ENCODE measurements at places on chromosomes 13 and 19. TPM values are rescaled to one million over a fixed set of nuclear protein-coding genes. Genes with fewer than 3 reads are reported as not detected.

TNFSF9 gene
- 0.27 TPM for total RNA-seq

FCHO1 gene
- 8.9 TPM for total RNA-seq

CD22 gene
- 1.4 TPM for total RNA-seq

C13orf42 gene
- not detected for total RNA-seq

SLITRK6 gene
- total RNA-seq = not detected

MAST3 gene
- total RNA-seq = 18.7 TPM

ZNF563 gene
- total RNA-seq = 7.9 TPM

ZNF527 gene
- 3.8 TPM for total RNA-seq

NAPA gene
- total RNA-seq = 147 TPM

CD209 gene
- 6.8 TPM for total RNA-seq

SPACA7 gene
- not detected for total RNA-seq

ZNF432 gene
- 8.9 TPM for total RNA-seq

ZNF433 gene
- total RNA-seq = 6.6 TPM

COL5A3 gene
- 11.1 TPM for total RNA-seq

DNA sequence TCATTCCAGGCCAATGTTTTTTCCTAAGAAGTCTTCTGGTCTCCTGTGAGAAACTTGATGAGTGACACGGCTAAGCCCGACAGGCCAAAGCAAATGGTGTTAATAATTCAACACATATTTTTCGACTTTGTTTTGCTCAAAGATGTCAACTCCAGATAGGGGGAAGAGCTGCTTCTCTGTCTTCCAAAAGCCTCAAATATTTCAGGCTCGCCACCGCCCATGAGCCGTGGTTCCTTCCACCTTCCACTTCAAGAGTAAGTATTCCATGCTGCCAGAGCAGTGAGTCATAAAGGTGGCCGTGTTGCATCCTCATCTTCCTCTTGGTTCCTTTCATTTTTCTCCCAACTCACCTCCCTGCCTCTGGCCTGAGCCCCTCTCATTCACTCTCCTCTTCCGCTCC is 272.6 kb downstream of the EFNB2 start:
- DNase-seq = no peak

GRCh38 chr19:5394551-5395505 is 54.2 kb upstream of the PTPRS start:
- no peak for DNase-seq

DNA sequence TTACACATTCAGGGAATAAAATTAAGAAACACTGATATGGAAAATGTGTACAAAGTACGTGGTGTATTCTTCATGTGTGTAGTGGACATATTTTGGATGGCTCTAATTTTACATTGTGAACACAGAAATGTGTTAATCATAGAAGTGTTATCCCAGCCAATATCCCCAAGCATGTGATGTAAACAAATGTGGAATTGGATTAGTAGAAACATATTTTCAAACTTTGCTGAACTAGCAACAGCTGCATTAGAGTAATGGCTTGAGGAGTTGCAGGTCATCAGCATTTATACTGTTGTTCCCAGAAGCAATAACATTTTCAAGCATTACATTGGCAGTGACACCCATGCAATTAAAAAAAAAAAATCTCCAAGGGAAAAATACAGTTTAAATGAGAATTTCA is 600.6 kb downstream of the SLITRK1 start:
- DNase-seq = no peak

GRCh38 chr19:11014403-11014911 is 53.6 kb downstream of the SMARCA4 start:
- no peak for DNase-seq

- DNase-seq = no peak
Measured at GRCh38 chr19:31111741-31112140, 237.5 kb downstream of the TSHZ3 start.

DNA sequence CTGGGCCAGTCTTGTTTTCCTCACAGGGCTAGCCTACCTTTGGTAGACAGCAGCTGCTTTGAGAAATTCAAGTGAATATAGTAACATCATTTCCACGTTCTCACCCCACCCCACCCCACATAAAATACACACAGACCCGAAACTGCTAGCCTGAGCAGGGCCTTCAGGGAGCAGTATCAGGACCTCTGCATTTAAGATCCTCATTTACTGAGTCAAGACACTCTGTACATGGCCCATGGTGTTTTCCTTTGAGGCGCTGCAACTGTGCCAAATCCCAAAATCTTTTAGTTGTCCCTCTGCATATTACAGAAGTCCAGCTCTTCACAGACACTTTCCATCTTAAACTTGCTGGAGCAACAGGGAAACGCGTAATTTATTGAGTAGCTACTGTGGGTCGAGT is 43.0 kb downstream of the ESD start:
- no peak for DNase-seq

DNA sequence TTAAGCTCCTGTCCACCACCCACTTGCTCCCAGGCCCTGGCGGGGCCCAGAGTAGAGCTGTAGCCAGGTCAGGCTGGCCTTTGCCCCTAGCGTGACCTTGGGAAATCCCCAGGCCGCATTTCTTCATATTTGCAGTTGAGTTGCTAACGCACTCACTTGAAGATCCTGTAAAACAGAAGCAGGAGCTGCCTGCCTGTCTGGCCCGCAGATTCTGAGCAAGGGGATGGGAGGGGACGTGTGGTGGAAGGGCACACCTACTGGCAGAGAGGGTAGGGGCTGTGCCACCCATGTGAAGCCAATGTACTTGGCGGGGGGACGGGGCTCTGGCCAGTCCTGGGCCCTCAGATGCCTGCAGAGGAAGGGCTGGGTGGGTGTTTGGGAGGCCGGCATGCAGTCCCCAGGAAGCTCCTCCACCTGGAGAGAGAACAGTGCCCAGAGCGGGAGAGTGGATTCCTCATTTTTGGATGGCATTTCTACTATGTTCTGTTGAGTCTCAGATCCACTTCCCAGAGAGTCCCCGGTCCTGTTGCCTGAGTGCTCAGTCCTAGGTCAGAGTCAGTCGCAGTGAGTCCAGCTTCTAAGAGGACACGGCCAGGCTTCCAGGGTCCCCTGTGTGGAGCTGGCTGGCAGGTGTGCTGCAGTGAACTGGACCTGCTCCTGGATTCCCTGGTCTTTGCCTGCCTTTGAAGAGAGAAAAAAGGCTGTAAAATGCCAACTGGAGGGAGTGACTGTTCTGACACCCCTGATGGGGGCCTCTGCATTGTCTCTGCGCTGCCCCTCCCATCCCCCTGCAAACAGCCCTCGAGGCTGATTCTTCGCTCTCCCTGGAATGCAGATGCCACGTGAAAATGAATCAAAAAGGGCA is 62.9 kb downstream of the GGACT start:
- DNase-seq = no peak

DNA sequence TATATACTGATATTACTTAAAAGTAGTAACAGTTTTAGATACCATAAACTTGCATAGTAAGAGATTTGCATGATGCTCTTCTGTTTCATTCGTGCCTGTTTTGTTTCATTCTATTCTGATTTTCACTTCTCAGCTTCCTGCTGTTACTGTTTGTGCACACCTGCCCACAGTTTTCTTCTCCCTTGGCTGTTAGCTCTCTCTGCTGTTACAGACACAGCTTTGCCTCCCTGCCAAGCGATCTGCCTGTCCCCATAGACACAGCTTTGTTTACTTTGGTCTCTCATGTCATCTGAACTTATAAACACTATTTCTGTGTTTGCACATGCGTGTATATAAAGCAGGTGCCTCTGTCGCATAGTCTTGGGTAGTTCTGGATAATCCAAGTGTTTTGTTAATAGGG is 21.4 kb upstream of the UPF3A start:
- DNase-seq = no peak

DNA sequence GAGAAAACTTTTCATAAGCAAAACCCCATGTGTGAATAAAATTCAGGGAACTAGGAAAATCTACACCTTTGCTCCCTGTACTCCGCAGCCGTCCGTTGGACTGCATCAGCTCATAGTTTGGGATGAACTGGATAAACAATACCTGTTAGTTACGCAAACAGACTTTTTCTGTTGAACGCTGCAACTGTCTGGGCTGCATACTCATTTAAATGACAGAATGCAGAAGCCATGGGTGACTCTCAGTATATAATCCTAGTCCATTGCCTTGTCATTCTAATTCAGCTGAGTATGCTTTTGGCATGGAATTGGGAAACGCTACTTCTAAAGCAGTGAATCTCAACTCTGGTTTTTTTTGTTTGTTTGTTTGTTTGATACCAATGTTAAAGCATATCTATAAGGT is 151.6 kb downstream of the SLITRK1 start:
- no peak for DNase-seq

DNA sequence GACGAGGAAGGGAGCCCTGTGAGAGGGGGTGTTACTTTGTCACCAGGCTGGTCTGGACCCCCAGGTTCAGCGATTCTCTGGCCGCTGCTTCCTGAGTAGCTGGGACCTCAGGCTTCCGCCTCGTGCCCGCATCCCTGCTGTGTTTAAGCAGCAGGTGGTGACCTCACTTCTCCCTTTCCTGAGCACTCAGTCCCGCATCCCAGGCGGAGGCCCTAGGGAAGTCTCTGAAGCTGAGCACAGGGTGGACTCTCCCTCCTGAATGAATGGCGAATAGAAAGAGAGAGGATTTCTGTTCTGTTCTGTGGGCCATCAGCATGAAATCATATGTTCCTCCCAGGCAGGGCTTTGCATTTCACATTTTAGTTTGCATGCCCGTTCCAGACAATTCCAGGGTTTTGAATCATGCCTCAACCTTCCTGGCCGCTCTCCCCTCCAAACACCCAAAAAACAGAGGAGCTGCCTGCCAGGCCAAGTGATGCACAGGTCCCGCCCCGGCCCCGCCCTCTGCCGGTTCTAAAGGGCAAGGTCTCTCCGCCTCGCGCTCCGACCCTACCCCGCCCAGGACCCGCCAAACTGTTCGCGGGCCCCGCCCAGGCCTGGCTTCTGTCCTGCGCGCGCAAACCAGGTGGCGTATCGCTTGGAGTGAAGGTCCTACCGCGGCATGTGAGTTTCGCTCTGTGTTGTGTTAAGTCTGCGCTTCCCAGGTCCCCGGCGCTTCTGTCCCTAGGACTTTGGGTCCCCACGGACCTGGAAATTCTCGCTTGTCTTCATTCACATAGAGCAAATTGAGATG is 35.1 kb upstream of the ZNF808 start:
- no peak for DNase-seq

- no peak for DNase-seq
Measured at GRCh38 chr19:16894080-16894479, 5.3 kb downstream of the F2RL3 start.

- DNase-seq = no peak
Measured at GRCh38 chr19:39595950-39596349, 6.4 kb upstream of the LGALS13 start.

GRCh38 chr13:48603375-48603774 is 50.4 kb upstream of the CYSLTR2 start:
- DNase-seq = no peak

DNA sequence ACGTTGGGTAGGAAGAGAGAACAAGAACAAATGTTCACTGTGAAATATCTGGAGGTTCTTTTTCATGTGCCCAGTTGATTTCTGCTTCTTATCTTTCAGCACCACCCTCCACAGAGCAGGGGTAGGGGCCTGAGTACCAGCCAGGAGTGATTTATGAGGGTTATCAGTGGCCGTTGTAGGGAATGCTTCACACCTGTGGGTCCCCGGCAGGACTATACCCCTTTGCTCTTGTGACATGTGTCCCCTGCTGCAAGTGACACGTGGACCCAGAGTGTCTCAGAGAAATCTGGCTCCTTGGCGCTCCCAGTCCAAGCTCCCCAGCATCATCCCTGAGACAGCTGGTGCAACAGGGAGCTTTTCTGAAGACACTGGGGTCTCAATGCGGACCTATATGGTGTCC is 29.7 kb downstream of the SIAH3 start:
- DNase-seq = no peak

DNA sequence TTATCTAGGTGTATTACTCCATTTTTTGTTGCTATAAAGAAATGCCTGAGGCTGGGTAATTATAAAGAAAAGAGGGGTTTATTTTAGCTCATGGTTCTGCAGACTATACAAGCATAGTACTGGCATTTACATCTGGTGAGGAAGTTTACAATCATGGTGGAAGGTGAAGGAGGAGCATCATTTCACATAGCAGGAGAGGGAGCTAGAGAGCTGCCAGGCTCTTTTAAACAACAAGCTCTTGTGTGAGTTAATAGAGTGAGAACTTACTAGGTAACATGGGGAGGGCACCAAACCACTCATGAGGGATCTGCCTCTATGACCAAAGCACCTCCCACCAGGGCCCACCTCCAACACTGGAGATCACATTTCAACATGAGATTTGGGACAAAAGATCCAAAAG is 221.7 kb upstream of the GPC6 start:
- DNase-seq = no peak

- DNase-seq = no peak
Measured at GRCh38 chr19:42200116-42200715, 17.3 kb downstream of the DEDD2 start.

DNA sequence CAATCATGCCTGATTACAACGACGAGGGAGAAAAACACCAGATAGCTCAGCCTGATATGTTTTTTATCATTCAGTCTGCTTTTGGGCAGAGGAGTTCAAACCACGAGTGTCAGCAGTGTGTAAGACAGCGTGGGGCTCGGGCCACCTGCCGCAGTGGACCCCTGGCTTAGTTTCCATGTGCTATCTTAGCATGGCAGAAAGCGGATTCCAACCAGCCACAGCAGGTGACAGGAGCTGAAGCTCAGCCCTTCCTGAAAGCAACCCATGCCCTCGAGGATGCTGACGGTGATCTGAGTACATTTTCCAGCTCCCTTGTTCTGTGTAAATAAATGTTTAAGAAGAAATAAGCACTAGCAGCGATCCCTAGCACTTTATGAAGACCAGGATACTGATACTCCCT is 32.2 kb upstream of the MBNL2 start:
- no peak for DNase-seq

GRCh38 chr13:99320693-99321481 is 13.7 kb upstream of the GPR183 start:
- no peak for DNase-seq

DNA sequence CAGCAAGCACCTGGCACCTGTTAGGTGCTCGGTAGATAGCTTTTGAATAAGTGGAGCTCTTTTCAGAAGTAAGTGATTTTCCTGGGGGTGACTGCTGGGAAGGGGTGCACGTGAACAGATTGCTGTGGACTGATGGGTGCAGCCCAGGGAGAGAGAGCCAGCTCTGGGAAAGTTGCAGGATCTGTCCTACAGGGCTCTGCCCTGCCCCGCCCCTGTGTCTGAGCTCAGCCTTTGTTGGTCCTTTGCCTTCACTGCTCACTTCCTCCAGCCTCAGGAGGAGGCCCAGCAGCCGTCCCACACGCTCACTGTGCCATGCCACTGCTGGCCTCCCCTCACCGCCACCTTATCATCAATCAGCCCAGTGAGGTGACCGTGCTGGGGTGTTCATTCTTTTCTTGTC is 33.7 kb upstream of the TEX29 start:
- no peak for DNase-seq

- no peak for DNase-seq
Measured at GRCh38 chr19:32287086-32287485, 58.3 kb upstream of the ZNF507 start.

DNA sequence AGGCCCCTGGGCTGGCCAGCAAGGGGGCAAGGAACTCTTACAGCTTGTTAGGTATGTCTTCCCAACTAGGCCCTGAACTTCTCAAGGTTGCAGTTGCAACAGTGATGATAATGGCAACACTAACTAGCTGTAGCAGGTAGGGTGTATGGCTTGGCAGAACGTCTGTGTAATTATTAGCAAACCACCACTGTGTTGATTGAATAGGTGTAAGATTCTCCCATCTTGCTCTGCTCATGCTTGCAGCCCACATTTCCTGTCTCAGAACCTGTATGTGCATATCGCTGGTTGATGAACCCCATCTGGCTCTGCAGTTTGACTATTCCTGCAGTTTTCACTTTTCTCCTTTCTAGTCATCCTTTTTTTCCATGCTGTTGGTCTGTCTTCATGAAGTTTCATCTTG is 178.8 kb downstream of the KATNAL1 start:
- no peak for DNase-seq

- DNase-seq = peak; percentile 8
Measured at GRCh38 chr13:49585220-49586157, at the start of gene RCBTB1. Gene RCBTB1, minus strand, starts transcription at chr13:49585558. Its CDS starts 18,279 bp downstream, at chr13:49567279.
